ENCODE measurements at places on chromosomes 1 and 21.

- no peak for DNase-seq
Observed at GRCh38 chr1:214638459-214638807, 35.4 kb downstream of the CENPF start.

DNA sequence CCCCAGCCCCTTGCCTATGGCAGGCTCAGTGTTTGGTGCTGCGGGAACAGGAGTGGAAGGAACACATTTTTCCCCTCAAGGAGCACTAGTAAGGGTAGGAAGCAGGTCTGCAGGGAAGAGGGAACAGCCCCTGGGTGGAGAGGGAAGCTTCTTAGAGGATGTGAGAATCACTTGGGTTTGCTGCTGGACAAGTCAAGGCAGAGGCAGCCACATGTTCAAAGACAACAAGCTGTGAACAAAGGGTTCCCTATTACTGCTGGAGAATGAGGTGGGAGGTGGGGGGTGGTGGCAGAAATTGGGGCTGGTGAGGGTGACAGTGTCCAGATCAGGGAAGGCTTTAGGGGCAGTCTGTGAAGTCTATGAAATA, 24.8 kb upstream of the CITED4 start:
- DNase-seq, result no peak

DNA sequence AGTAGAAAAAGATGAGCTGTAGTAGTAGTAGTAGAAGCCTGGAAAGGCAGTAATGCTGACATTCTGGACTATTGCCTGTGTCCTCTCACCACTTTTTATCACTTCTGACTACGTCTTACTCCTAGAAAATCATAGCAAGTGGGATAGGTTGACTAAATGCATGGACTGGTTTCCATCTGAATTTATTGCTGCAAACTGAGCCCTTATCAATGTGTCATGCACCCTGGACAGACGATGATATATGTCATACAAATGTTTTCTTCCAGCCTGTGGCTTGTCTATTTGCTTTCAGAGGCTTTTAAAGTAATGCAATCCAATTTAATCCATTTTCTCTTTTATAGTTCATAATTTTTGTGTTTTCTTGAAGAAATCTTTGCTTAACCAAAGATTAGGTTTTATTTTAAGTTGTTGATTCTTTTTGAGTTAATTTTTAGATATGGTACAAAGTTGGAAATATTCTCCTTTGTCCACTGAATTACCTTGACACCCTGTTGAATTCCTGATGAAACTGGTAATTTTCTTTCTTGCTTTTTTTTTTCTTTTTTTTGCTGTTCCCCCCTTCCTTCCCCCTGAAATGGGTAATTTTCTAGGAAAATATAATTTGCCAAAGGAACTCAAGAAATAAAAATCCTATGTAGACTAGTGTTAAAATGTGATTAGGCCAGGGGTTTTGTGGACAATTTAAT, 47.1 kb downstream of the PHACTR4 start:
- no peak for DNase-seq

- no peak for DNase-seq
Observed at GRCh38 chr1:3359756-3360440, 94.6 kb upstream of the ARHGEF16 start.

DNA sequence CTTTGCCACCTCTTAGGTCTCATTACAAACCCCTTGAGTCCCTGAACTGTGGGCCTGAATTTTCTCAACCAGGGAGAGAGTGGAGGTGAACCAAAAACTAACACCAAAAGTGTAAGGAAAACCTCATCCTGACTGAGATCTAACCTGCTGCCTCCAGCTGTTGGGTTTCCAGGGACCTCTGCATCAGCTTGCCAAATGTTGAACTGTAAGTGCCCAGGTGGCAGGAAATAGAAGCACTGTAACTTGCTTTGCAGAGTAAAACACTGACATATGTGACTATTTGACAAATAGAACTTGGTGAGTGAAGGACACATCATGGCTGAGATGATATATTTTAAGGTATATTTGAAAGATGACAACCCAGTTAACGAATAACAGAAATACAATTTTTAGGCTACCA, 48.4 kb upstream of the NR5A2 start:
- no peak for DNase-seq

- DNase-seq, result no peak
Observed at GRCh38 chr1:185239861-185240260, 77.2 kb downstream of the IVNS1ABP start.

DNA sequence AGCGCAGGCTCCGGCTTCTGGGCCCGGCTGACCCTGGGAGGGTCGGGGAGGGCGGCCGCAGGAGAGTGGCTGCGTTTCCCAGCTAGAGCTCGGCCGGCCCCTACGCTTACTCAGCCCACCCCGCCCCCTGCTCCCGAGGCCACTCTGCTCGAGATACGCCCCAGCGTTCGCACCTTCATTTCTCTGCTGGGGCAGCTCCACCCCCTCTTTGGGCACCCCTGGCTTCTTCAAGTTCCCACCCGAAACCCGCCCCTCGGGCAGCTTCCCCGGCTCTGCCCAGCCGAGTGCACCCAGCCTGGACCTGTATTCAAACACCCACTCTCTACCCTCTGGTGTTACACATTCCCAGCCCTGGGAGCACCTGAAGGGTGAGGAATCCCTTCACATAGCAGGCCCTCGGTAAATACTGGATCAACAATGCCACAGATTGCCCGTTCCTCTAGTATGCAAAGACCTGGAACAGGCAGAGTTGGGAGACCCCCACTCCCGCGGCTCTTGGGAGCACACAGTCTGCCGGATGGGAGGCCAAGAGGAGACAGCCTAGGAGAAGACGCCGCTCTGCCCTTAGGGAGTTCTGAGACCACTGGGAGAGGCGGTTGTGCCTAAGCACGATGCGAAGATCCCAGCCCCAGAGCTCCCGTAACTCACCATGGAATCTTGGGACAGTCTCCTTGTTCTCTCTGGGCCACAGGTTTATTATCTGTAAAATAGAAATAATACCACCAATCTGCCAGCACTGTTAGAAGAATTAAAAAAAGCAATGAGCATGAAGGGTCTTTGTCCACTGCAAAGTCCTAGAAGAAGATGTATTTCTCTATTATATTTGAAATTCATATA, 566 bp upstream of the PAQR7 start:
- peak; percentile 5 for DNase-seq

DNA sequence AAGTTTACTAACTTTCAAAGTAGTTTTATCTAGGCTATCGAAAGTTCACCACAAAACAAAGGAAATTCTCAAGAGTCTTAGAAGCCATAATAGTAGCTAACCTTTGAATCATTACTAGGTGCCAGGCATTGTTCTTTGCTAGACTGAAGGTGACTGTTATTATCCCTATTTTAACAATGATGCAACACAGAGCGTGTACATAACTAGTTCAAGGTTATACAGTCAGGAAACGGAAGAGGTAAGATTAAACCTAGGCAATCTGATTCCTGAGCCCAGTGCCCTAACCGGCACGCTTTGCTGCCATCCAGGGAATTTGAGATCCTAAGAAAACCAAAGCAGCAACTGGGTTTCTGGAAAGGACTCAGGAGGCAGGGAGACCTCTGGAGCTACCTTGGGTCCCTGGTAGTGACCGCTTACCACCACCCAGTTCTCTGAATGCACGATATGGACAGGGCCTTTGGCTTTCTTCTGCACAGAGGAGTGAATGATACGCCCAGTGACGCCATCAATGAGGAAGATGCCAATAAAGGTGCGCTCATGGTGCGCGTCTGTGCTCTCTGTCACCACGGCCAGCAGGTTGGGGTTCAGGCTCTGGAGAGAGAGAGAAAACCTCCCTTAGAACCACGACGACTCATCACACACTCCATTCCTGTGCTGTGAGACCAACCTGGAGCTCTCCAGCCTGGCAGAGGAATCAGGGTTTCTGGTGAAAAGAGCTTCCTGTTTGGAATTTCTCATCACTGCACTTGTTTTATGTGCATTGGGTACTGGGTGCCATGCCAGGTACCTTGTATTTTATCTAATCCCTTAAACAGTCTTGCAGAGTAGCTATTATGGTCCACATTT, 13.1 kb upstream of the UBR4 start:
- DNase-seq, result no peak

DNA sequence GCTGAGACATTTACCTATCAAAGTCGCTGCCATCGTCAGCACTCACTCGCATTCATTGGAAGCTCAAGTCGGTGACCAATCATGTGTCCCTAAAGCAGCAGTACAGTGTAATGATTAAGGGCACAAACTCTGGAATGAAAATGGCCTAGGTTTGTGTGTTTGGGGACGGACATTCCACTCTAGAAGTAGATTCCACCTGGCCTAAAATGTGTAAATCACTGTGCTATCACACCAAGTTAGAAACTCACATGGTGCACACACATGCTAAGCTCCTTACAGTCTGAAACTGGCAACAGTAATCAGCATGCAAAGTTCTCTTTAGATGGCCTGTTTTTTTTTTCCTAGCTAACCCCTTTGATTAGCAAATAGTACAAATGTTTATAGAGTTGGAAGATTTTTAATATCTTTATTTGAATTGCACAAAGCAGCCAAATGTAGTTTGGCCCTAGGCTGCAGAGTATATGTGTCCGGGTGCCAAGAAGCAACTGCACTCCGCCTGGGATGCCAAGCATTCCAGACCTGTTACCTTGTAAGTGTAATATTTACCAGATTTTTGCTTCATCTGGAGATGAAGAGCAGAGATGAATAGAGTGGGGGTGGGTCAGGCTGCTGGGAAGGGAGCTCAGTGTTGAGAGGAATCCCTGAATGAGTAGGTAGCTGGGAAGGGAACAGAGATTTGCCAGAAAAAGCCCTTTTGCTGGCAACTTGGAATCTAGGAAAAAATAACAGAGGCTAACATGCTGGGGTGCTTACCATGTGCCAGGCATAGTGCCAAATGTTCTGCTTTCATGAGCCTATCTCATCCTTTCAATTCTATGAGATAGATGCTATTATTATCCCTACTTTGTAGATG, 35.2 kb downstream of the TGFB2 start:
- DNase-seq, result no peak

GRCh38 chr1:227892489-227893299, 55.0 kb downstream of the WNT9A start:
- DNase-seq, result peak; percentile 0
